SJCRH30 (cell line): ENCODE measurements at places on chromosomes 11 and 22. TPM values are rescaled to one million over a fixed set of nuclear protein-coding genes. Genes with fewer than 3 reads are reported as not detected.

DNA sequence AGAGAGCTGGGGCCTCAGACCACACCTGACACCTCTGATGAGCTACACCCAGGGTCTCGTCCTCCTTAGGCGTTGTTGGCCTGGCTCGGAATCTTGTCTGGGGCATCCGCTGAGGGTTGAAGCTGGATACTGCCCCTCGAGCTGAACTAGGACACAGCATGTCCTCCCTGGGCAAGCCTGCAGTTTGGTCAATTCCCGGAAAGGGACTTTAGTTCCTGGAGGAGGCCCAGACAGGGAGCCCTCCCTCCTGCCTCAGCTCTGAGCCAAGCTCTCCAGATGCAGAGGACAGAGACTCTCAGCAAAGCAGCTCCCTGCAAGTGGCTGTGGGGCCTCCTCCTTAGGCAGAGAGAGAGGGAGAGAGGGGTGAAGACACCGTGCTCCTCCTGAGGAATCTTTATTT lies 4.9 kb downstream of the APOL3 start:
- no peaks in the 10 kb centered on the region for H3K36me3 ChIP-seq
- no peaks in the 10 kb centered on the region for H3K4me1 ChIP-seq
- H3K27me3 ChIP-seq, result peaks cover 5% of the 10 kb centered on the region; the same call in 1 of the 2 replicates
- no peak overlapping the region for H3K27ac ChIP-seq
- H3K4me3 ChIP-seq, result no peak overlapping the region

DNA sequence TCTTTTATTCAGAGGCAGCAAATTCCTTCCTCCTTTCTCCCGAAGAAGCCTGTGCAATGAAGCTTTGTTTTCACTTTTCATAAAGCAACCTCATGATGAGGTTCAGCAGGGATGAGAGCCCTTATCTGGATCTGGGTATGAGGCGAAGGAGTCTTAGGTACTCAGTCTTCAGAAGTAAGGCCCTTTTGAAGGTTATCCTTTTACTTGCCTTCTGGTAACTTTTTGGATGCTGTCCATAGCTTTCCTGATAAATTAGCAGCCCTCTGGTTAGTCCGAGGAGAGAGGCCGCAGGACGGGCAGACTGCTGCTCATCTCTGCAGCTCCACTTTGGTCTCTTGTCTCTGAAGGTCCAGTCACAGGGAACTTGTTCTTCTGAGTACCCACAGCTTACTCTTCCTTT lies 1.1 kb downstream of the TRIM22 start:
- no peak for DNase-seq
- no peaks in the 10 kb centered on the region for H3K27me3 ChIP-seq
- H3K4me3 ChIP-seq, result peak overlapping the region; percentile 9; the same call in 1 of the 2 replicates
- no peak overlapping the region for H3K27ac ChIP-seq

Gene CARD16
- 0.25 and 0.53 TPM in 2 replicates for total RNA-seq

DNA sequence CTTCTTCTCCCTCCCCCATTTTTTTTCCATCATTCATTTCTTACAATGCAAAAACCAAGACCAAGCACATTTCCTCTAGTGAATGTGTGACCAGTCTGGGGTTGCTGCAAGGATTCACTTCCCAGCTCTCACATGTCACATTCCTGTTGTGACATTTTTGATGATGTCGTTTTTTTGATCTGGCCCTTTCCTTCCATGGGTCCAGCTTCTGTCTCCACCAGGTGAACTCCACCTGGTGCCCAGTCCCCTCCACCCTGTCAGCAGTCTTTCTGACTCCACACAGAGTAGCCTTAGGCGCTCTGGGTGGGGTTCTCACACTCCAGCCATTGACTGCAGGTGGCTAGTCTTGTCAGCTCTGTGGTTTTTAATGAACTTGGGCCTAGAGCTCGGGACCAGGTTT lies 15.6 kb downstream of the PANX1 start:
- H3K4me1 ChIP-seq, result peaks cover 7% of the 10 kb centered on the region; the same call in 1 of the 2 replicates
- H3K27me3 ChIP-seq, result no peaks in the 10 kb centered on the region
- H3K4me3 ChIP-seq, result no peak overlapping the region
- H3K27ac ChIP-seq, result no peak overlapping the region

DNA sequence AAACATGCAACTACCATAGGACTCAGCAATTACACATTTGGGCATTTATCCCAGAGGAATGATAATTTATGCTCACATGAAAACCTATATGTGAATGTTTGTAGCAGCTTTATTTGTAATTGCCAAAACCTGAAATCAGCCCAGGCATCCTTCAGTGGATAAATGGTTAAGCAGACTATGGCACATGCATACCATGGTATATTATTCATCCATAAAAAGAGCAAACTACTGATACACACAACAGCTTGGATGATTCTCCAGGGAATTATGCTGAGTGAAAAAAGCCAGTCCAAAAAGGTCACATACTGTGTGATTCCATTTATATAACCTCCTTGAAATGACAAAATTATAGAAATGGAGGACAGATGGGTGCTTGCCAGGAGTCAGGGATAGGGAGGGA lies 86.7 kb downstream of the ALX4 start:
- no peak overlapping the region for H3K4me3 ChIP-seq
- H3K27me3 ChIP-seq, result no peaks in the 10 kb centered on the region
- peaks cover 24% of the 10 kb centered on the region for H3K4me1 ChIP-seq
- H3K27ac ChIP-seq, result no peak overlapping the region
- no peaks in the 10 kb centered on the region; the same call in 1 of the 2 replicates for H3K36me3 ChIP-seq

Gene CLCF1
- 5.2 and 6.1 TPM in 2 replicates for total RNA-seq

DNA sequence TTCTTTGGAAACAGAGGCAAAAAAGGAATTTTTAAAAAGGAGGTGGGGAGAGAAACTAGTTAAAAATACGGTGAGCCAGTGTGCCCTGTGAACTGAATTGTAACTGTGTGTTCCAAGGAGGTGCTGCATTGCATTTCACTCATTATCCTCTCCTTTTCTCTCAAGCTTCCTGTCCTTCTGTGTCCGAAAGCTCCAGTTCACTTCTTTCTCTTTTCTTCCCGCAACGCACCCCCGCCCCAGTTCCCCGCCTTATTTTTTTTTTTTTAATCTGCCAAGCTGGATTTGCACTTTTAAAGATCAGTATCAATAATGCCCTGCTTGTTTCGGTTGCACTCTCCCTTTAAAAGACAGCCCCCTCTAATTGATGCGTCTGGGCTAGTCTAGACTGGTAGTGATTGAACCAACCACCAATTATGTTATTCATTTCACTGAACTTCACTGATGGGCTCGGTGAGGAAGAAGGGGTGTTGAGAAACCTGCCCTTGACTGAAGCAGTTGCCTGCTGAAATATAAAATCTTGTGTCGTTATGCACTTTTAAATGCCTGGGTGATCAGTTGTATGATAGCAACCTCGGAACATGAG lies 18.5 kb downstream of the BLID start:
- no peaks in the 10 kb centered on the region for H3K27me3 ChIP-seq
- no peaks in the 10 kb centered on the region; the same call in 1 of the 2 replicates for H3K36me3 ChIP-seq
- H3K27ac ChIP-seq, result peak overlapping the region; percentile 78
- H3K4me1 ChIP-seq, result peaks cover 11% of the 10 kb centered on the region

DNA sequence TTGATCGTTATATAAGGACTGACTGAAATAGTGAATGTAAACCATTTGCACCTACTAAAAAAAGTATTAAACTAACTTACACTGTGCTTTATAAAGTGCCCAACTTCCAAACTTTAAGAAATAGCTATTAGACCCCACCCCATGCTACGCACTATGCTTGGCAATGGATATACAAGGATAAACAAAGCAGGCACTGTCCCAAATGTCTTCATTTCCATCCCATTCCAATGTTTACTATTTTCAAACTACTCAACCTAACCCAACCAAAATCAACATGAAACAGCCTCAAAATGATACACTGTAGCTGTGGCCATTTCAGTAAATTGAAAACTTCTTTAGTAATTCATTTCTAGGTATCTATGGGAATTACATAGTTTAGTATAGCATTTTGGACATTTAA lies 12.5 kb downstream of the PHF21A start:
- H3K4me1 ChIP-seq, result no peaks in the 10 kb centered on the region
- no peak for DNase-seq
- H3K27me3 ChIP-seq, result no peaks in the 10 kb centered on the region
- no peaks in the 10 kb centered on the region for H3K36me3 ChIP-seq
- H3K4me3 ChIP-seq, result no peak overlapping the region

- no peak overlapping the region for H3K4me3 ChIP-seq
- no peak for DNase-seq
- H3K36me3 ChIP-seq, result no peaks in the 10 kb centered on the region
- H3K4me1 ChIP-seq, result no peaks in the 10 kb centered on the region
- no peak overlapping the region for H3K27ac ChIP-seq
Measured at GRCh38 chr11:105156231-105156630, 16.7 kb upstream of the CARD18 start.

DNA sequence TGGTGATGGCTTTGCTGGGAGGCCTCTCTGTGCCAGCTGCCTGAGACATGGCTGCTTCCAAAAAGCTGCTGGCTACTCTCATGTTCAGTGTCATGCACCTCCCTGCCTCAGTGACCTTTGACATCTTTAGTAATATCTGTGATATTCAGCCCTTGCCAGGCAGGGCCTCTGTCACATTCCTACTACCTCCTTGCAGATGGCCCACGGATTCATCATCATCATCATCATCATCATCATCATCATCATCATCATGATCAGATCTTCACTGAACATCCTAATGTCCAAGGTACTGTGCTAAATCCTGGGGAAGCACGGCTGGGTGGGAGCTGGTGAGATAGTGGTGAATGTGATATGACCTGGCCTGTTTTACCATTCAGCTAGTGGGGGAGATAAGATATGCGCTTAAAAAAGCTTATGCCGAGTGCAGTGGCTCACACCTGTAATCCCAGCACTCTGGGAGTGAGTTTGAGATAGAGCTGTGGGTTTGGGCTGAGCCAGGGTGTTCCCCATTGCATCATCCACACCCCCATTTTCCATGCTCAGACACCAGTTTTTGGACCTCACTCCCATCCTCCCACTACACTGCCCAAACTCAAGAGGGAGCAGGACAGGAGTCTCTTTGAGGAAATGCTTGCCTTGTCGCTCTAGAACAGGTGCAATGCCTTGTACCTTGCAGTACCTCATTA lies 17.1 kb upstream of the TMPRSS13 start:
- no peaks in the 10 kb centered on the region for H3K36me3 ChIP-seq
- no peak for DNase-seq
- H3K27ac ChIP-seq, result no peak overlapping the region
- H3K4me1 ChIP-seq, result peaks cover 15% of the 10 kb centered on the region

GRCh38 chr11:64085906-64086257 lies 50.2 kb downstream of the FLRT1 start:
- H3K36me3 ChIP-seq, result no peaks in the 10 kb centered on the region
- H3K27ac ChIP-seq, result no peak overlapping the region
- no peak overlapping the region for H3K4me3 ChIP-seq
- no peak for DNase-seq

- H3K4me3 ChIP-seq, result no peak overlapping the region
- H3K27me3 ChIP-seq, result no peaks in the 10 kb centered on the region
- DNase-seq, result no peak
- no peak overlapping the region for H3K27ac ChIP-seq
Measured at GRCh38 chr11:107354780-107355179, 102.8 kb downstream of the CWF19L2 start.

DNA sequence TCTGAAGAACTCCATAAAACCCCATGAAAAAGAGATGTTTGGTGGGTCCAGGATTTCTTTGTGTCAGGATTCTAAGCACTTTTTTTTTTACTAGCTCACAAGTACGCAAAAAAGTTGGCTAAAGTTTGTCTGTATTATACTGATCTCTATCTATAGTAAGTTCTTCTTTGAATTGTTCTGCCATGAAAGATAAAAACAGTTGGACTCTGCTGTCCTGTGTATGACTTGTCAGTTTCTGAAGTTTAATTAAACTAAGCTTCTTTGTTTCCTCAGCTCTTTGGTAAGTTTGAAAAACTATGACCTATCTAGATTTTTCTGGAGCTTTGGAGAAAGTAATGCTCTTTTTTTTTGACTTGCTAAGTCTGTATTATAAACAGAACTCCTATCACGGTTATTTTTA lies 812.2 kb upstream of the LUZP2 start:
- no peaks in the 10 kb centered on the region for H3K4me1 ChIP-seq
- no peak overlapping the region for H3K27ac ChIP-seq
- no peak for DNase-seq
- H3K27me3 ChIP-seq, result peaks cover 11% of the 10 kb centered on the region
- no peak overlapping the region for H3K4me3 ChIP-seq
- H3K36me3 ChIP-seq, result no peaks in the 10 kb centered on the region

Gene BATF2
- 0.43 and 0.51 TPM in 2 replicates for total RNA-seq

Gene SF3A1
- total RNA-seq, result 45.2 and 64.7 TPM in 2 replicates

- H3K36me3 ChIP-seq, result peaks cover 16% of the 10 kb centered on the region
- no peak overlapping the region for H3K27ac ChIP-seq
- H3K27me3 ChIP-seq, result no peaks in the 10 kb centered on the region
- peaks cover 5% of the 10 kb centered on the region; the same call in 1 of the 2 replicates for H3K4me1 ChIP-seq
- no peak for DNase-seq
- H3K4me3 ChIP-seq, result no peak overlapping the region
Measured at GRCh38 chr22:23745791-23746190, 5.1 kb downstream of the ZNF70 start.

- DNase-seq, result no peak
- H3K36me3 ChIP-seq, result no peaks in the 10 kb centered on the region
- no peaks in the 10 kb centered on the region for H3K27me3 ChIP-seq
- H3K27ac ChIP-seq, result no peak overlapping the region
- H3K4me3 ChIP-seq, result no peak overlapping the region
- H3K4me1 ChIP-seq, result no peaks in the 10 kb centered on the region
Measured at GRCh38 chr11:92101920-92102319, 122.7 kb upstream of the FAT3 start.

Gene KRTAP5-10
- total RNA-seq, result not detected in 2 replicates

DNA sequence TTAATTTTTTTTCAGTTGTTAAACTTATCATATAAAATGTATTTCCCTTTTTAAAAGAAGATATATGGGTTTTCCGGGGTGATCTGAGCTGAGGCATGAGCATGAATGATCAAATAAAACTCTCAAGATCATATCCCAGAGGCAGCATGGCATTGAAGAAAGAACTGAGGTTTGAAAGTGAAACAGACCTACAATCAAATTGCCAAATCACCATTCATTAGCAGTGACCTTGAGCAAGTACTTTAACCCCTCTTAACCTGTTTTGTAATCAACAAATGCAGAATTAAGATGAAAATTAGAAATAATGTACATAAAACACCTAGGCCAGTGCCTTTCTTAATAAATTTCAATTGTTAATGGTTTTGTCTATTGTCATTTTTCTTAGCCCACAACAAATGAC lies 116.0 kb downstream of the RBFOX2 start:
- no peaks in the 10 kb centered on the region; the same call in 1 of the 2 replicates for H3K36me3 ChIP-seq
- no peak overlapping the region for H3K4me3 ChIP-seq
- peaks cover 26% of the 10 kb centered on the region for H3K4me1 ChIP-seq
- H3K27ac ChIP-seq, result no peak overlapping the region
- DNase-seq, result no peak

DNA sequence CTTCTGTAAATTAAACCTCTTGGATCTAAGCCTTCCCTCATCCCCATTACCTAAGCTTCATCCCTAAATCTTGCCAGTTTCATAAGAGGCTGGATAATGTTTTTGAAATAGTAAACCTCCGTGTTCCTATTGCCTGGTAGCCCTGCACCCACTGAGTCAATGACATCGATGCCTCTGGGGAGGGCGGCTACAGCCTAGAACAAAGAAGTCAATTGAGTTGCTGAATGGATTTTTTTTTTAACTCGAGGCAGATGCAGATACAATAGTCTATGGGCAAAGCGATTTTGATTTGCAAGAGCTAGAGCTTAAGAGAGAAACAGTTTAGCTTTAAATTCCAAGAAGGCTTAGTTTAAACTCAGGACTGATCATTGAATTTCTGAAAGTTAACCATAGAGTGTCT lies 121.3 kb downstream of the NECTIN1 start:
- H3K4me3 ChIP-seq, result no peak overlapping the region
- 0 out of 2 replicates have a peak, but pooled peaks cover 2% of the 10 kb centered on the region for H3K4me1 ChIP-seq
- no peaks in the 10 kb centered on the region for H3K27me3 ChIP-seq
- DNase-seq, result no peak
- H3K27ac ChIP-seq, result no peak overlapping the region
